ENCODE measurements at places on chromosomes 1 and 21. TPM values are rescaled to one million over a fixed set of nuclear protein-coding genes. Genes with fewer than 3 reads are reported as not detected.

DNA sequence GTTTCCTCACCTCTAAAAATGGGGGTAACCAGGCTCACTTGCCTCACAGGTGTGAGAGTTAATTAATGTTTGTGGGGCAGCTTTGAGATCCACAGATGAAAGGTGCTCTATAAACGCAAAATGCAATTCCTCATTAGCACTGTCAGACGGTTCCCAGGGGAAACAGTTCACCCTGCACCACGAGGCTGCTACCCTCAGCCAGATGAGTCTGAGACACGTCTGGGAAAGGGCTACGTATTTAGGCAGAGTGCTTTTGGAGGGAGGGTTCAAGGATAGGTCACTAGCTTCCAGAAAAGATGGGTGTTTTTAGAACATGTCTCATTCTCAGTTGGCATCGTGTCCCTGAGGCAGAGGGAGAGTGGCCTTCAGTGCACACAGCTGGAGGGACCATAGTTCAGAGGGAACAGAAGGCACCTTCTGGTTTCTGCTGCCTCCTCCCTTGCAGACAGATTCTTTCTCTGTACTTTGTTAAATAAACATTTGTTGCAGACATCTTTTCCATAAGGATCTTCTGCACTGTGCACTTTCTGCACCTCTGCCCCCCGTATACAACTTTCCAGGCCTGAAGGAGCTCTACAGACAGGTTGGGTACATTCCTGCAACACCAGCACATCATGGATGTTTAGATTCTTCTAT lies 139.9 kb downstream of the CLIC6 start:
- H3K4me3 ChIP-seq, result no peak overlapping the region
- no peak for ATAC-seq
- no peaks in the 10 kb centered on the region for H3K4me1 ChIP-seq
- H3K27ac ChIP-seq, result no peak overlapping the region

DNA sequence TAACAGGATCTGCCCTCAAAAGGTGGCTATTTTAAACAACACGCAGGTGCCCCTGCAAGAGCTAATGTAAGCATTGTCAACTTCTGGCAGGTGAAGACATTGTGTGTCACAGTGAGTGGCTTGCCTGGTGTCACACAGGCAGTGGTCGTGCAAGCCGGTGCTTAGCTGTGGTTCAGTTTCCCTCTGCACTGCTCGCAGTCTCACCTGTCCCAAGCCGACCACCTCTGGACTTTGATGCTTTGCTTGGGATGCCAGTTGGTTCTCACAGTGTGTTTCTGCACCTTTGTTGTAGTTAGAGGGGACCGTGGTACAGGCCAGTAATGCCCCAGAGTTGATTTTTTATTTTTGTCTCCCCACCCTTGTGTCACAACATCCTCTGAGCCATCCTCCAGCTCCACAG lies 85.2 kb downstream of the UCK2 start:
- no peak overlapping the region for H3K27ac ChIP-seq
- H3K4me3 ChIP-seq, result no peak overlapping the region
- no peak for ATAC-seq
- H3K36me3 ChIP-seq, result peaks cover 28% of the 10 kb centered on the region
- H3K27me3 ChIP-seq, result no peaks in the 10 kb centered on the region

GRCh38 chr1:212315184-212315583 lies 30.0 kb downstream of the PPP2R5A start:
- H3K4me3 ChIP-seq, result no peak overlapping the region
- H3K27ac ChIP-seq, result no peak overlapping the region
- H3K4me1 ChIP-seq, result peaks cover 36% of the 10 kb centered on the region
- no peaks in the 10 kb centered on the region for H3K36me3 ChIP-seq
- no peak for ATAC-seq

GRCh38 chr1:225818229-225818628 lies 8.3 kb downstream of the EPHX1 start:
- no peak overlapping the region for H3K4me3 ChIP-seq
- H3K27ac ChIP-seq, result peak overlapping the region; percentile 91
- H3K27me3 ChIP-seq, result no peaks in the 10 kb centered on the region
- H3K4me1 ChIP-seq, result peaks cover 13% of the 10 kb centered on the region
- no peaks in the 10 kb centered on the region for H3K36me3 ChIP-seq

The CACNA1S gene
- not detected for total RNA-seq

DNA sequence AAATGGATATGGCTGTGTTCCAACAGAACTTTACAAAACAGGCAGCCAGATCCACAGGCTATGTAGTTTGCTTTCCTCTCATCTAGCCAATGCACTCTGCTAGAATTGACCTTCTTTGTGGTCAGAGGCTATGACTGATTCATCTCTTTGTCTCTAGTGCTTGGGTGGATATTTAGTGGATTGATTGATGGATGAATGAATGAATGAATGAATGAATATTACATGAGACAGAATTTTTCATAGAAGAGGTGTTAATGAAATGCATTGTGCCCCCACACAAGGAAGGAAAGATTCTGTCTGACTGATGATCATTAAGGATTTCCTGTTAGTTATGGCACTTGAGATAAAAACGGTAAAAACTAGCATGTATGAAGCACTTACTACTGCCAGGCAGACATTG lies 50.5 kb upstream of the ZYG11A start:
- H3K36me3 ChIP-seq, result peaks cover 83% of the 10 kb centered on the region
- no peaks in the 10 kb centered on the region for H3K4me1 ChIP-seq
- no peak overlapping the region for H3K4me3 ChIP-seq
- no peak for ATAC-seq
- no peaks in the 10 kb centered on the region for H3K27me3 ChIP-seq
- no peak overlapping the region for H3K27ac ChIP-seq

All from gastroesophageal sphincter (tissue), 4 donors.